ENCODE measurements at places on chromosomes 6 and 20.

- peak; percentile 58 for DNase-seq
Measured at GRCh38 chr6:90362318-90362717, 65.7 kb upstream of the BACH2 start.

DNA sequence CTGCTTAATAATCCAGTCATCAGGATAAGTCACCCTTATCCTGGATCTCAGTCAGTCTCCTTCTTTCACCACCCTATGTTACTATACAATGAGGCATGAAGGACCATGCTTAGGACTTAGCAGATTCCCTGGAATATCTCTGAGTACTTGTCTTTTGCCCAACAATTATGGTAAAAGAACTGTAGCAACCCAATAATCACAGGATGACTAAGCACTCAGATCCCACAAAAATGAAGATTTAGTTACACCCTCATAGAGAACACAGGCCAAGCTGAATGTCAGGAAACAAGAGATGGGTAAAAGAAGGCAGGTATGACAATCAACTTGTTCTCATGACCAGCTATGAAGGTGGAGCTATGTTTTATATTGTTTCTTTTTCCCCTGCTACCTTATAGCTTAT is 91.4 kb downstream of the EDN1 start:
- peak; percentile 59 for DNase-seq

DNA sequence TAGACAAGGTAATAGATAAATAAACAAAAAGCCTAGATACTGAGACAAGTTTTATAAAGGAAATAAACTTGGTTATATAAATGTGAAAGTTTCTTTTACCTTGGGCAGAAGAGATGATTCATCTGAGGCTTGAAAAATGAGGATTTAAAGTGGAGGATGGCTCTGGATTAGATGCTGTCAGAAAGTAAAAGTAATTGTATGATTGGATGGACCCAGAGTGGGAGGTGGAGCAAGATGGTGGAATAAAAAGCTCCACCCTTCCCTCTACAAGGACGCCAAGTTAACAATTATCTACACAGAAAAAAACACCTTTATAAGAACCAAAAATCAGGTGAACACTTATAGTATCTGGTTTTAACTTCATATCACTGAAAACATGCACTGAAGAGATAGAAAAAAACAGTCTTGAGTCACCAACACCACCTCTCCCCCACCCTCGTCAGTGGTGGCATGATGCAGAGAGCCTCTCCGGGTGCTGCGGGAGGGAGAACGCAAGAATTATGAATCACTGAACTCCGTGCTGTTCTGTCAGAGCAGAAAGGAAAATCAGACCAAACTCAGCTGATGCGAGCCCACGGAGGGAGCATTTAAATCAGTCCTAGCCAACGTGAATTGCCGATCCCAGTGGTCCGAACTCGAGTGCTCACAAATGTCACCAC is 84.7 kb upstream of the GJE1 start:
- no peak for DNase-seq

GRCh38 chr6:32583527-32583898 is 6.1 kb downstream of the HLA-DRB1 start:
- no peak for DNase-seq

DNA sequence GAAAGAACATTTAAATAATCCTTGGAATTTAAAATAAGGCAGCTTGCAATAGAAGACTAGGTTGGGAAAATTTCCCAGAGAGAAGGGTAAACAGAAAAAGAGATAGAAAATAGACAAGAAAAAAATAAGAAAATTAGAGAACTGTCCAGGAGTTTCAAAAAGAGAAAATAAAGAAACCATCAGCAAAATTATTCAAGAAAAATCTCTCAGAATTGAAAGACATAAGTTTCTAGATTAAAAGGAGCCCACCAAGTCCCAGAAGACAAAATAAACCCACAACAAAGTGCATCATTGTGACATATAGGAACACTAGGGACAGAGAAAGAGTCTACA is 88.6 kb upstream of the CDYL start:
- no peak for DNase-seq

GRCh38 chr6:39130691-39131090 is 15.7 kb upstream of the SAYSD1 start:
- DNase-seq: peak; percentile 22

DNA sequence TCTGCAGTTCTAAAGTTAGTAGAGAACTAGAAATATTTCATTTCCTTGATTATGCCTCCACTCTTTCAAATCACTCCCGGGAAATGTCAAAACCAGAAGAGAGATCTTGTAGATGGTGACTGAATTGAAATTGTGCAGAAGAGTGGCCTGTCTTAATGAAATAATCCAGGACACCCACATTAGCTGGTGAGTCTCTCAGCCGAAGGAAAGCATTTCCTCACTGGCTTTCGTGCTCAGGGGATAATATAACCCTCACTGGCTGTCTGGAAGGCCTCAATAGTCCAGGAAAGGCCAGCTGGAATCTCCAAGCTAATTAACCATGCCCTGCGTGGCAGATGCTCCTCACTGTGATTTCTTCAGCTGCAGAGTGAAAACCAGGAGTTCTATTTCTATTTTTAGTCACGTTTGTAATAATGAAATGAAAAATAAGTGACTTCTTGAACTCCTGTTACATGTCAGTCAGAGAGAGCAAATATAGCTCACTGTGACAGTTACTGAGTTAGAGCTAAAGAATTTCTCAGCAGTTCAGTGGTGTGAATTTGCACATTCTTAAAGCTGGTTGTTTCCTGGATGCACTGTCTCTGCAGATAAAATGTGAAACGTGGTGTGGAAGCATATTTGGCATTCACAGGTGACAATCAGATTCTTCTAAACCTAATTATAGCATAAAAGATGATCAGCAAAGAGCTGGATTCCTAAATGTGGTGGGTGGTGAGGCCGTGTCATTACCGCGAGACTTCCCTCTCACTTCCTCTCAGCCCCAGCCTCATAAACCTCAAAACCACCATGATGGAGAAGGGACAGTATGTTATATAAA is 211.7 kb downstream of the LMBRD1 start:
- DNase-seq: no peak

- DNase-seq: peak; percentile 5
Measured at GRCh38 chr6:105112577-105112976, 67.2 kb downstream of the POPDC3 start.

DNA sequence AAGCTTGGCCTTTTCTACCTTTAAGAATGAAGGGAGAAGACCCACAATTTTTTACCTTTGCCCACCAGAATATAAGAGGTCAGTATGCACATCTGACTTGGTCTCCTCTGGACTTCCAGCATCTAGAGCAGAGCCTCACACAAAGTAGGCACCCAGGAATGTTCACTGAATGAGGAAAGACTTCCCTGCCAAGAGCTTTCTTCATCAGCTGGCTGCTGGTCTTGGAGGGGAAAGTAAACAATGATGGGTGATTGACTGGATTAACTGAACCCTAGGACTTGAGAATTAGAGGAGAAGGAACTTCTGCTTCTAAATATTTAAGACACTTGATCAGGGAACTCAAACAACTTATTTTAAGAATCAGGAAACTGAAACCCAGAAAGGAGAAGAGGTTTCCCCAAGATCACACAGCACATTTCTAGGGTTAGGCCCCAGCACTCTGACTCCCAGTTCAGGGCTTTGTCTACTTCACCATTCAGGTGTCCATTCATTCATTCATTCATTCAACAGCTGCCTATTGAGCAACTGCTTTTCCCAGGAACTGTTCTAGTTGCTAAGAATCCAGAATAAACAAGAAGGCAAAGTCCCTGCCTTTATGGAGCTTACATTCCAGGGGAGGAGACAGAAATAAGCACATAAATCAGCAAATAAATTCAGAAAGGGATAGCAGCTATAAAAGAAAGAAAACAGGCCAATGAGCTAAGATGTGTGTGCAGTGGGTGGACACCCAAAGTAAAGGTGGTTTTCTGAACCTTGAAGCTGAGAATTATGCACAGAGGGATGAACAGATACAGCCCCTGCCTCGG is 216.9 kb upstream of the LRFN2 start:
- DNase-seq: no peak

GRCh38 chr6:13761361-13762036 is 49.9 kb upstream of the RANBP9 start:
- peak; percentile 85 for DNase-seq

DNA sequence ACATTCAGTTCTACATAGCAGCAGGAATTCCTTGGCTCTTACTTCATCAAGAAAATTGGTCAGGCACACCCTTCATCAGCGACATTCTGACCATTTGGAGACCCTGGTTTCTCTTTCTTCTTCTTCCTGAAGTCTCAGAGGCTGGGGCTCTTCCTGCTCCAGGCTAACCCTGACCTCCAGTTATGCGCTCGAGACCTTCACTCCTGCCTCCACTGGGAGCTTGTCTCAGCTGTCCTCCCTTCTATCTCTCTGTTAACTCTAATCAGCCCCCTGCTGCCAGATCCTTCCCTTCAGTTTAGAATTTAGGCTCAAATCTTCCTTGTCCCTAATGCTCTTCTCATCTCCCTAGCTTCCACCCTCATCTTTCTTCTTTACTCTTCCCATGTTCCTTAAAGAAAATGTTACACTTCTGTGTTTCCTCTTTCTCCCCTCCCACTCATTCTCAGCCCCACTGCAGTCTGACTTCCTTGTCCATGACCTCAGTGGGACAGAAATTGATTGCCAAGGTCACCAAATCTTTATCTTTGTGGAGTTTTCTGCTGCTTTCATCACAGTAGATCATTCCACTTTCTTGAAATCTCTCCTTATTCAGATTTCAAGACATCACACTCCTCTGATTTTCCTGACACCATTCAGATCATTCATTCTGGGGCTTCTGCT is 8.4 kb upstream of the HLA-DOA start:
- no peak for DNase-seq

GRCh38 chr6:157885876-157886275 is 62.8 kb downstream of the SNX9 start:
- DNase-seq: no peak

GRCh38 chr6:127923135-127923534 is 22.3 kb upstream of the THEMIS start:
- DNase-seq: no peak

GRCh38 chr6:149340200-149340599 is 22.7 kb downstream of the TAB2 start:
- DNase-seq: no peak

DNA sequence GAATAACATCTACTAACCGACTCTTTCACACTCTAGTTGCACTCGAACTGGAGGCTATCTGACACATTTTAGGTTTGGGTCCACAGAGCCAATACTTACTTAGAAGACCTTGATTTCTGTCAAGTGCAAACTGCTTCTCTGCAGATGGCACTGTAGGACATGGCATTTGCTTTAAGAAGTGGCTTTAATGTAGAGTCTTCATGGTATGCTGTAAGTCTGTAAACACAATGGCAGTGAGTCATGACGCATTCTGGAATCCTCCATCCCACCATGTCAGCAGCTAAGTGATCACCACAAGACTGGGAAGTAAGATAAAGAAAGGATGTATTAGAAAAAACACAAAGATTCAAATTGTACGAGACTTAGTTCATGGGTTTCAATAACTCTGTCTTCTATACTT is 377.0 kb upstream of the NOX3 start:
- peak; percentile 47 for DNase-seq

- DNase-seq: peak; percentile 59
Measured at GRCh38 chr6:111757342-111757741, 115.9 kb downstream of the FYN start.

DNA sequence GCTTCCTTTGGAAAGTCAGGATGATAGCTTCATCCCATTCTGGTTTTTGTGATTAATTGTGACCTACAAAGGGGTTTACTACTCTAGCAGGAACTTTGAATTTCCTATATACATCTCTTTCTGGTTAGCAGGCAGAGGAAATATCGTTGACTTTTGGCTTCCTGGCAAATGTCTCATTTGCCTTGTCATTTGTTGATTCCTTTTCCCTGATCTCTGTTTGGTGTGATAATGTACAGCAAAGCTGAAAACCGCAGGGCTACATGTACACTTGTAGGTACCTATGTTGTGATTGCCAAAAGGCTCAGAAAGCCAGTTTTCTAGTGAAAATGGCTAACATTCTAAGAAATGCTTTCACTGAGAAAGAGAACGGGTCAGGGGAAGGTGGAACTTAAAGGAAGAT is 44.3 kb downstream of the TOP1 start:
- DNase-seq: no peak

GRCh38 chr6:1473166-1473565 is 83.8 kb downstream of the FOXF2 start:
- DNase-seq: no peak

- no peak for DNase-seq
Measured at GRCh38 chr6:70864401-70864800, 92.5 kb downstream of the B3GAT2 start.

DNA sequence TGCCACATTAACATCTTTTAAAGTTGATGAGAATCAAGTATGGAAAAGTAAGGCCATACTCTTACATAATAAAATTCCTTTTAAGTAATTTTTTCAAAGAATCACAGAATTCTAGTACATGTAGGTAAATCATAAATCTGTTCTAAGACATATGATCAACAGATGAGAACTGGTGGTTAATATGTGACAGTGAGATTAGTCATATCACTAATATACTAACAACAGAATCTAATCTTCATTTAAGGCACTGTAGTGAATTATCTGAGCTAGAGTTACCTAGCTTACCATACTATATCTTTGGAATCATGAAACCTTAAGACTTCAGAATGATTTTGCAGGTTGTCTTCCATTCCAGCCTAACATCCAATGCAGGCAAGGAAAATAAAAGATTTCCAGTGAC is 11.6 kb downstream of the PLN start:
- DNase-seq: no peak

DNA sequence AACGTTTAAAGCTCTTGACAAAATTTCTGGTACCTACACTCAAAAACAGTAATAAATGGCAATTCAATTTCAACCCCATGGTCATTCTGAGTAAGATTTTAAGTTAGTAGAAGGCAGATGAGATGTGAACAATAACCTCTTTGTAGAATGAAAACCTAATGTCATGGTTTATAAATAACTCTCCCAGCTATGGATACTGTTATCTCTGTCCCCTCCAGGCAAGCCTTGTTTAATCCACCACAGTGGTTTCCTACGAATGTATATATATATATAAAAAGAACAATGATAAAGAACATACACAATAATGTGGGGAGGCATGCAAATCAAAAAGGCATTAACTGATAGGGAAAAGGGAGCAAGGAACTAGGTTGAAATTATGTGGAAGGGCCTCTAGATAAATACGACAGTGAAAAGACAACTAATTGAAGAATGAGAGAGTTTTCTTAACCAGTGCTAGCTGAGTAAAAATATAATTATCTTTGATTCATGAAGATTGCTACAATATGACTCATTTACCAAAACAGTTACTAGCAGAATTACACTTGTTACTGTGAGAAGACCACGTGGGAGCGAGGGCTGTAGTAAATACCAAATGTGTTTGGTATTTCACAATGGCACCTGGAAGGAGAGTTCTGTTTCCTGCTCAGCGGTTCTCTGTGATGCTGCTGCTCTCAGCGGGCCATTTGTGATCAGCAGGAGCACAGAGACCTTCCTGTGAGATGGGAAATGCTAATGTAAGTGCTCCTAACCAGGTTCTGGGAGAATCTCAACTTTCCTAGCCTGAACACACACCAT is 173.7 kb downstream of the MBOAT1 start:
- peak; percentile 35 for DNase-seq

- no peak for DNase-seq
Measured at GRCh38 chr6:14965424-14966075, 280.3 kb upstream of the JARID2 start.

- DNase-seq: no peak
Measured at GRCh38 chr20:32780749-32781655, 18.8 kb downstream of the DNMT3B start.

Data from bronchial epithelial cell (primary cell).